ENCODE measurements at places on chromosomes 7 and 10.

GRCh38 chr10:96299383-96299782 lies 4.9 kb upstream of the DNTT start:
- no peak for DNase-seq

DNA sequence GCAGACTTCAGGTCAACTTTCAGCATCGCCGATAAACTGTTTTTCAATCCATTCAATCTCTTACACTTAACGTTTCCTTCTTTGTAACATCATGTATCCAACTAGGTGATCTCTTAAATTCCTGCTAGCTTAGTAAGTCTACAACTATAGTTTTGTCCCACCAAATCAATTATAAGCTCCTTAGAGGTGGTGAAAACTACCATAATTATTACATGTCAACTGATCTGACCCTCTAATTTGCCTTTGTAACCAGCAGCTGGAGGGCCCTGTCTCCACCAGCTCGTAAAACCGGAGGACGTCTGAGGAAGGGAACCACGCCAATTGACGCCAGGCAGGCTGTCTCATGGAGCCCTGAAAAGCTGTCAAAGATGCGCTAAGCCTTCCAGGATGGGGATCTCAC lies 113.4 kb downstream of the ABCC2 start:
- DNase-seq: no peak

- DNase-seq: no peak
These were observed 43.5 kb downstream of the FAM241B start for GRCh38 chr10:69673521-69673920.

DNA sequence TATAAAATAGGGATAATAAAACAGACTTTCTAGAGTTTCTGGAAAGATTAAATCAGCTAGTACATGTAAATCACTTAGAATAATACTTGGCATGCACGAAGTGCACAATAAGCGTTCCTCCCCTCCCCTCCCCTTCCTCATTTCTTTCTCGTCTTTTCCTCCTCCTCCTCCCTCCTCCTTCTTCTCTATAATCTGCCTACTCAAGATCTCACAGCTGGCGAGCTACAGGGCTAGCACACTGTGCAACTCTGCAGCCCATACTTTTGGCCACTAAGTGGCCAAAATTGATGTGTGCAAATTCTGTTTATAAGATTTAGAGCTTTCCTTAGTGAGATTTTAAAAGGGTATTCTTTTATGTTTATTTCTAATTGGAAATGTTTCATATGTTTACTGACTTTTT lies 565.3 kb downstream of the PHTF2 start:
- DNase-seq: no peak

DNA sequence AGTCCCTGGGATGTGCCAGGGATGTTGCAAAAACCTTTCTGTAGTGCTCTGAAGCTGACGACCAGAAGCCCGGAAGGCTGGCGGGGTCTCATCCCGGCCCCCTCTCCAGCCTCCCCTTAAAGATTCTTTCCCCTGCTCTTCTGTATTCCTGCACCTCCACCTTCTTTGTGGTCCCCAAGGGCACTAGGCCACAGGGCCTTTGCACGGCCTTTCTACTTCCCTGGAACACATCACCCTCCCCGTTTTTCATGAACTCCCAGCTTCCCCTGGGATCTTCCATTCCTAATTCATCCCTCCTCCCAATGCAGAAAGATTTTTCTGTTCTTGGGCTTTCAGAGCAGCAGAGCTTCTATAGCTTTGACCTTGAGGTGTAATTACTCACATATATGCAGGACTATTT lies 127.0 kb downstream of the CDH23 start:
- DNase-seq: no peak

- DNase-seq: no peak
These were observed 524.3 kb downstream of the TCERG1L start for GRCh38 chr10:130787243-130787642.

- no peak for DNase-seq
These were observed 291.1 kb upstream of the IMMP2L start for GRCh38 chr7:111853201-111853990.

DNA sequence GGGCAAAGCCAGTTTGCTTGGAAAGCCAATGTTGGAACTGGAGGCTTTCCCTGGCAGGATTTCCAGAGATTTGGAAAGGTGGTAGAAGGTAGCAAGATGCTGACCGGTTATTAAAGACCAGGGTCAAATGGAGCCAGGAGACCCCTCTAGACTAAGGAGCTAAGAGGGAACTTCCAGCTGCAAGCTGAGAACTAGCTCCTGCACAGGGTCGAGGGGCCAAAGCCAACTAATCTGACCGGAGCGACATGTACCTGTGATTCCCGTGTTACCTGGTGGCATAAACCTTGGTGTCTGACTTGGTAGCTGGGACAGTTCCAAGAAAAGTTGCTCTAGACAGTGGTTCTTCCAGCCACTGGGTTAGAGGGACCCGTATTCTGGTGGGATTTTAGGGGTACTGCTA lies 41.8 kb downstream of the SPDYE5 start:
- no peak for DNase-seq

- DNase-seq: no peak
These were observed 31.5 kb upstream of the ARID5B start for GRCh38 chr10:61869774-61870525.

GRCh38 chr10:64733980-64734379 lies 1212.8 kb downstream of the REEP3 start:
- DNase-seq: no peak

All from stimulated activated CD4-positive, alpha-beta T cell treated with anti-CD3 and anti-CD28 coated beads, TNF-alpha, amount 100 ng/mL, for 24 hours (primary cell).